ENCODE measurements at places on chromosomes 12 and 14.

DNA sequence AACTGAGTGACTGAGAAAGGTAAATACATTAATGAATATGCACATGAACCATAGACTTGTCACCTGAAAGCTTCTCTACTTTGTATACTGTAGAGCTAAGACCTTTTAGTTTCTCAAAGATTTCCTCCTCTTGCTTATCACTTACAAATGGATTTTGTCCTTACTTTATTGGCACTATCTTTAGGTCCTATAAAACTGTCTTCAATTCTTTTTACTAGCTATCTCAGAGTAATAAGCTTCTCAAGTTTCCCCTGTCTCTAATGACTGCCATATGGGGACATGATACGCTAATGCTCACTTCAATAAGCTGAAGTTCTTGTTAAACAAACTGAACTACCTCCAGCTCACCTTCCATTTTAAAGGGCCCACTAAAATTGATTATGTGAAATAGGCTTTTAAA lies 468.2 kb upstream of the CCDC196 start:
- DNase-seq, result no peak

GRCh38 chr12:41950455-41950854 lies 194.2 kb downstream of the GXYLT1 start:
- no peak for DNase-seq

DNA sequence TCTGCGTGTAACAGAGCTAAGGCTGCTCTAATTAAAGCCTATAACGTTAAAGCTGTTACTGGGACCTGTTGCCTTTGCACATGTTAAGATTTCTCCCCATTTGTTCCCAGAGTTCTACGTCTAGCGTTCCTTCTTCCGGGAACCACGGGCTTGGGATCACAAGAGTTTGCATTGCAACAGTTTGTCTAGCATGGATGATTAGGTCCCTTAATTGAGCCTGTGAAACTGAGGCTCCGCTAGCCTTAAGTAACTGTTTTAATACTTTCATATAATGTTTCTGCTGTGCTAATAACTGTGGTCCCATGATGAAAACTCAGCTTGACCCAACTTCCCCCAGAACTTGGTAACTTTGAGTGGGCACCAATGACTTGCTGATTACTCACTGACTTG lies 16.7 kb upstream of the LYZ start:
- no peak for DNase-seq

- no peak for DNase-seq
These were observed 19.3 kb upstream of the LLPH start for GRCh38 chr12:66149702-66150398.

GRCh38 chr12:132672116-132672515 lies 15.0 kb downstream of the POLE start:
- DNase-seq, result no peak

GRCh38 chr14:64634558-64634957 lies 69.7 kb upstream of the PLEKHG3 start:
- no peak for DNase-seq

GRCh38 chr14:89384023-89384422 lies 33.0 kb downstream of the FOXN3 start:
- DNase-seq, result peak; percentile 48

DNA sequence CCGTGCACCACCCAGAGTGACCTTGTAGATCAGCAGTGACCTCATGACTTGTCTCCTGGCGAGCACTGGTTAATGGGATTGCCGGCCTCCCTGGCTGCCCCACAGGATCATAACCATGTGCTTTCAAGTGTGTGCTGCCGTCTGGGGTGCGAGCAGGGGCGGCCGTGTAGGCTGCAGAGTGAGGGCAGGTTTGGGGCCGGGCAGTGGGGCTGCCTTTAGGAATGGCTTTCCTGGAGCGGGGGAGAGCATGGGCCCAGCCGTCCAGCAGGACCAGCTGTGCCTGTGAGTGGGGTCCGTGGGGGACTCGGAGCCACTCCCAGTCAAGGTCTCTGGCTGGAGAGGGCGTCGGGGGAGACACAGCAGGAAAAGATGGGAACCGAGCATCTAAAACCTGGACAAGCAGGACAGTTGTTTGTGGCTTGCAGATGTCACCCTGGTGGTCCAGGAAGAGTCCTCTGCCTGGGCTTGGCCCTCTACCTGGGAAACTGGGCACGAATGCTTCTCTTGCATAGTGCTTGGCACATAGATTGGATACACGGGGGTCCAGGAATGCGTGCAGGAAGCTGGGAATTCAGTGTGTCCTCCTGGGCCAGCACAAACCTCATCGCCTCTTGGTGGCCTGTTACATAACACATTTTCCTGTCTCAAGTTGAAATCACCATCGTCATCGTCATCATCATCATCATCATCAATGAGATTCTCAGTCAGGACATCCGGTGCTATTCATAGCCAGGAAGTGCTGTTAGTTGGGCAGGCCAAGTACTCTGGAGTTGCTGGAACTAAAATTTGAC lies 96.0 kb downstream of the ADGRD1 start:
- no peak for DNase-seq

DNA sequence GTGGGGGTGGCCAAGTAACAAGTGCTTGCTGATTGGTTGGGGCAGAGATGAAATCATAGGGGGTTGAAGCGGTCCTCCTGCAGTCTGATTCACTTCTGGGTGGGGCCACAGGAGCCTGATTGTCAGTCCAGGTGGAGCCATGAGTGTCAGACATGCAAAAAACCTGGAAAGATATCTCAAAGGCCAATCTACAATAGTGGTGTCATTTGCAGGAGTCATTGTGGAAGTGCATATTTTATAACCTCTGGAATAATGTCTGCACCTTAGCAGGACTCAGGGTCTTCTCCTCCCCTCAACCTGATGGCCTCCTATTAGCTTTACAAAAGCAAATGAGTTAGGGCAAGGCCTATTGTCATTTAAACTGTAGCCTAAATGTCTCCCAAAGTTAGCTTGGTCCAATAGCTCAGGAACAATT lies 241.4 kb downstream of the NUAK1 start:
- DNase-seq, result no peak

DNA sequence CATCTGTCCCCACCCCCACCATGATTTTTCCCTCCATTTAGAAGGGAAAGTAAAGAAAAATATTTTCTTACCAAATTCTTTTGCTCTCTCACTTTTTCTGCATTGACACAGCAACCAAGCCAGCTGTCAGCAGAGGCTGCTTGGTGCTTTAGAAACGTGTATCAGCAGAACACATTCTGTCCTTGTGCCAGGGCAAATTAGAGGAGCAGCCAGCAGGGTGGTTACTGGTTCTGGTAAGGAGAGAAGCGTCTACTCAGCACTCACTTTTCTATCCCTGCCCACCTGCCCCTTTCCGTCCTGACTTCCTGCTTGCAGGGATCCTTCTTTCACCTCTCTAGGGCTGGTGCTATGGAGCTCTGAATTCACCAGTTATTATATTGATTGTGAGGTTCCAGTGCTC lies 327.5 kb upstream of the PDE3A start:
- DNase-seq, result no peak

- DNase-seq, result no peak
These were observed 48.2 kb upstream of the PNMA1 start for GRCh38 chr14:73762375-73762822.

DNA sequence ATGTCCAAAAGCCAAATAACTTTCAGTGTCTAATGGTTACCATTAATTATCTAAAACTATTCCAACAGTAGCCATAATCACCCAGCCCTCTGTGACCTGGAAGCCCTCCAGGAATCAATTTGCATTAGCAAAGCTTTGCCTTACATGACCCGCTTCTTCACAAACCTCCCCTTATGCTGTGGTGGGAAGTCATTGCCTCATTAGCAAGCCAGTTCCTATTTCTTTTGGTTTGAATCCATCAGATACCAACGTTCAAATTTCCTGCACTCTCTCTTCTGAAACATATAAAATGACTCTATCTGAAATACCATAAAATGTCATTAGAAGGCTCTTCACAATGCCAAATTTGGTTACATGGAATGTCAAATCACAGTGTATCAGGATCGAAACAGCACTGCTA lies 268.3 kb upstream of the PRKD1 start:
- no peak for DNase-seq

- no peak for DNase-seq
These were observed 524.5 kb downstream of the GALC start for GRCh38 chr14:87468531-87468930.

- no peak for DNase-seq
These were observed 168.8 kb downstream of the FUT8 start for GRCh38 chr14:65581378-65581777.

- no peak for DNase-seq
These were observed 102.7 kb downstream of the LRRIQ1 start for GRCh38 chr12:85138833-85139232.

DNA sequence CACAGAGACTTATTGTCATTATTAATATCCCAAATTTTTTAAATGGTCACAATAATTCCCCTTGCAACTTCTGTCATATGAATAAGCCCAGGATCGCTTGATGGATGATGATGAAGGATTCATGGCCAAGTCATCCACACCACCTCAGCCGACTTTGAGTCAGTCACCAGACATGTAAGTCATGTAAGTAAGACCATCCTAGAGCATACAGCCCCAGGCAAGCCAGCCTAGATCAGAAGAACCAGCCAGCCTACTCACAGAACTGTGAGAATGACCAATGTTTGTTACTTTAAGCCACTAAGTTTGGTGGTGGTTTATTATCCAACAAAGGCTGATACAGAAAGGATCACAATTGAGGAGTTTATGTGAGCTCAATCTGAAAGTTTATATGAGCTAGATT lies 341.8 kb downstream of the NRXN3 start:
- no peak for DNase-seq

GRCh38 chr14:61866932-61867920 lies 105.0 kb downstream of the SNAPC1 start:
- peak; percentile 20 for DNase-seq

DNA sequence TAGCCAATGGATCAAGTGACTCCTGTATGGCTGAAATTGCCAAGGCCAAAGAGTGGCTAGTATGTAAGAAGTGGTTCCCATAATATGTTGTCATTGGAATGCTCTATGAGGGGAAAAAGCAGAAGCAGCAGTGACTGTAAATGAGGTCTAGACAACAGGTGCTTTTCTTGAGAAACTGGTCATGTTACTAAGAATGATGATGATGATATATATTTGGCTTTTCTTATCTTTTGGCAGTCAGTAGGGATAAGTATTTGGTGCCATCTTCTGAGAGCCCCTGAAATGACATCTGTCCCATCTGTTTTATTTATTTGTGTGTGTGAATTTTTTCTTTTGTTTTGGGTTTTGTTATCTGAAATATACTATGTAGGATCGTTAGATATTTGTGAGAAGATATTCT lies 141.7 kb downstream of the SYT1 start:
- DNase-seq, result no peak

GRCh38 chr12:79668113-79668512 lies 22.7 kb downstream of the PAWR start:
- DNase-seq, result no peak

DNA sequence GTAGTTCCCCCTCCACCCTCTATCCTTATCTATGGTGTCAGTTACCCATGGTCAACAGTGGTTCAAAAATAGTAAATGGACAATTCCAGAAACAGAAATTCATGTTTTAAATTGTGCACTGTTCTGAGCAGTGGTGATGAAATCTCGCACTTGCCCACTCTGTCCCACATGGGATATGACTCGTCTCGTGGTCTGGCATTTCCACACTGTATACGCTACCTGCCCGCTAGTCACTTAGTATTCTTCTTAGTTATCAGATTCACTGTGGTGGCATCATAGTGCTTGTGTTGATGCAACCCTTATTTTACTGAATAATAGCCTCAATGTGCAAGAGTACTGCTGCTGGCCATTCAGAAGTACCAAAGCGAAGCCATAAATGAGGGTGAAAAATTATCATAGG lies 507.0 kb downstream of the SNAPC1 start:
- DNase-seq, result no peak

GRCh38 chr12:122947352-122947792 lies 18.9 kb downstream of the ABCB9 start:
- DNase-seq, result no peak

DNA sequence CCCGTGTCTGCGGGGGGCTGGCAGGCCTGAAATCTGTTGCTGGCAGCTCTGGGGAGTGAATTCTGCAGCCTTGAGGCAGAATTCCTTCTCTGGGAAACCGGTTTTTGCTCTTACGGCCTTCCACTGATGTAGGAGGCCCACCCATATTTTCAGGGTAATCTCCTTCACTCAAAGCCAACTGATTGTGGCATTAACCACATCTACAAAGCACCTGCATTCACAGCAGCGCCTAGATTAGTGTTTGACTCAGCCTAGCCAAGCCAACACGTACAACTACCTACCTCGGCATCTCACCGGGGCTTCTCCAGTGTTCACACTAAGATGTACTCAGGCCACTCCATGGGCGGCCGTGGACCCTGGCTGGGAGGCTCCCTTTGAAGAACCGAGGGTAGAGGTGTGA lies 15.8 kb downstream of the C12orf43 start:
- no peak for DNase-seq

- DNase-seq, result no peak
These were observed 19.4 kb upstream of the A2M start for GRCh38 chr12:9134981-9135628.

GRCh38 chr14:91418387-91419043 lies 895 bp upstream of the CCDC88C start:
- DNase-seq, result no peak

DNA sequence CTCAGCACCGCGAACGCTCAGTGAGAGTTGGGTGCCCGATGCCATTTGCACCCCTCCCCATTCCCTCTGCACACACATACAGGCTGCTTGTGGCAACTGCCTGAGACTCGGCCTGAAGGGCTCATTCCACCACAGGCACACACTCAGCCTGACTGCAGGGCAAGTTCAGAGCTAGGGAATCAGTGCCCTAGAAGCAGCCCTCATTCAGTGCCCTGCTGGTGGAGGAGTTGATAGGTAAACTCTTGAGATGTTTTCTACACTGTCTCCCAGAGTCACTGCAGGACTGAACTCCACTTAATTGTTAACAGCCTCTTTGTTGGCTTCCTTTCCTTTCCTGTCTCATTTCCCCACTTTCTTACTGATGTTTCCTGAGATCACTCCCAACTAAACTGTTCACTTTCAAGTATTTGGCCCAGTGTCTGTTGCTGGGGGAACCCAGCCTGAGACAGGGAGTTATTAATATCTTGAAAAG lies 16.9 kb downstream of the PPP1R36 start:
- DNase-seq, result no peak

GRCh38 chr12:46154221-46154985 lies 114.4 kb downstream of the SLC38A1 start:
- DNase-seq, result no peak

- no peak for DNase-seq
These were observed 74.4 kb upstream of the GPATCH2L start for GRCh38 chr14:76077340-76077739.

GRCh38 chr12:131005161-131006035 lies 51.7 kb downstream of the ADGRD1 start:
- DNase-seq, result no peak

DNA sequence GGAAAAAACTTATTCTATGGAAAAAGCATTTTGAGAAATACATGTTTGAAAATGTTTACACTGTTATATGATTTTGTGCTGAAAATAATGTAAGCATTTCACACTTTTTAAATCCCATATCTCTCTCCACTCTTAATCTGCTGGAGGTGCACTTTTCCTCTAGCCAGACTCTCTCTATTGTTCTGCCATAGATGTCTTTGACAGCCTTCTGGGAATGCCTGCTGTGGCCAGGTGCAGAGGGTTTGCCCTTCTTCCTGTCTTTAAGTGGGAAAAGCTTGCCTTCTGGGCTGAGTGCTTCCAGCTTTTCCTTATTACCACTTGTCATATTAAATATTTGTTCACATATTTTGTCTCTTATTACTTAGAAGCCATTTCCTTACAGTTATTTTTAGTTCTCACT lies 60.1 kb upstream of the PPM1H start:
- DNase-seq, result no peak
